ENCODE measurements at places on chromosomes 7 and 10.

- DNase-seq, result no peak
These were observed 72.2 kb downstream of the TBXAS1 start for GRCh38 chr7:139901056-139901795.

DNA sequence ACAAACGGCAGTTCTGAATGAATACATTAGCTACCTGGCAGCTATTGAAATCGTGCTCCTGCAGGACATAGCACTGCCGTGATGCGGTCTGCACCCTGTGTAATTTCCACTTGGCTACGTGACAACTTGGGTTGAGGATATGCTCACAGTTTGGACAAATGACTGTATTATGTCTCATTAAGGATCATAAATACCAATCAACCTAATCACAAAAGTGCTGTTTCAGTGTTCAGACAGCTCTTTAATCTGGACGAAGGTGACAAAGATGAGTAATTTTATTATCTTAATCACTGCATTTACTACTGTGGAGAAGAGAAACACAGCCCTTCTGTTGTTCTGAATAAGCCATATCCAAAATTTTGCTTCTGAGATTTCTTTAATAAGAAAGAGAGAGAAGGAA lies 210.8 kb upstream of the PFKP start:
- DNase-seq, result no peak

- DNase-seq, result no peak
These were observed 115.7 kb downstream of the MAD1L1 start for GRCh38 chr7:2116989-2117591.

- DNase-seq, result no peak
These were observed 15.5 kb downstream of the CFTR start for GRCh38 chr7:117495308-117495707.

DNA sequence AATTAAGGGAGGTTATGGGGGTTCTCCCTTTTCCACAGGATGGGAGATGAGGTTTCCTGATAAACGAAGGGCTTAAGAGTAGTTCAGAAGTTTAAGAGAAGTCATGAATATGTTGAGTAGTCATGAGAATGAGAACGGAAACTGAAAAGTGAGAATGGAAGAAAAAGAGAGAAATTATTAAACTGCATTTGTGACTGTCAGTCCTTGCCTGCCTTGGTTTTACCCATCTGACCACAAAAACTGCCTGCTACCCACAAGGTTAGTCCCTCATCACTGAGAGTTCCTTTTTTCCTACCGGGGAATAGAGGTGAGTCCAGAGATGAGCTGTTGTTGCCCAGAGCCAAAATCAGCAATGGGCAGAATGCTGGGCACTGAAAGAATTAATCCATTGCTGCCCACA lies 174.1 kb upstream of the BET1 start:
- no peak for DNase-seq

DNA sequence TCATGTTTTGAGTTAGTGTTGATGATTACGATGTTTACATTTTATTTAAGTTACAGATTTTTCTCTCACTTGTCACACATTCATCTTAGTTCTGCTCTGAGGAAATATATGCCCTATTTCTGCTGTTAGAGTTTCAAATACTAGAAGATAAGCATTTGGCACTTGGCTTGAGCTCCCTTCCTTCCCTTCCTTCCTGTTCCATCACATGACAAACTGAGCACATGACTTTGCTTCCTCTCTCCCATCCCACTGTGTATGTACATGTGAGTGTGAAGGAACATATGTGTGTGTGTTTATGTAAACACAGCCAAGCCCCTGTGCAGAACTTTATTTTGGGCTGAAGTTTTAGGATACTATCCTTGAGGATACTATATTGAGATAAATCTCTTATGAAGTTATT lies 795.9 kb upstream of the IGFBP3 start:
- DNase-seq, result no peak

GRCh38 chr10:58451193-58451889 lies 61.3 kb upstream of the BICC1 start:
- DNase-seq, result no peak

GRCh38 chr7:115475761-115476385 lies 554.0 kb downstream of the MDFIC start:
- no peak for DNase-seq

GRCh38 chr10:86899670-86900276 lies 57.6 kb downstream of the MMRN2 start:
- DNase-seq, result peak; percentile 28

GRCh38 chr7:120272261-120272660 lies 714 bp upstream of the KCND2 start:
- no peak for DNase-seq

- no peak for DNase-seq
These were observed 53.5 kb upstream of the UNC5B start for GRCh38 chr10:71158902-71159301.

GRCh38 chr10:33804584-33804983 lies 470.1 kb upstream of the NRP1 start:
- DNase-seq, result no peak

- DNase-seq, result no peak
These were observed 369 bp upstream of the SCIN start for GRCh38 chr7:12570168-12570533.

DNA sequence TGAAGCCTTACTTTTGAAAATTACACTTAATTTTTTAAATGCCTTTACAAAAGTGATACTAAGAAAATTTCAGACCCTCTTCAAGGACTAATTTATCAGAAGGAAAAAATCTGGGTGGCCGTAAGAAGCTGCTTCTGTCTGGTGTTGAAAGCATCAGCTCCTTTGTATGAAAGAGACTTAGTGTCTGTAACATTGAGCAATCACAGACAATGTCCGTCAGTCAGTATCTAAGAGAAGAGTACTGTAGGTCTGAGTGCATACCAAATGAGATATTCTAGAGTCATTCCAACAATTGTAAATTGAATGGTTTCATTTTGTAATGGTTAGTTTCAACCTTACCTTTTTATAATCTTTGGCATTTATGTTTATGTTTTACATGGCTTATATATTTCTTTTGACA lies 11.1 kb upstream of the MDFIC start:
- no peak for DNase-seq

DNA sequence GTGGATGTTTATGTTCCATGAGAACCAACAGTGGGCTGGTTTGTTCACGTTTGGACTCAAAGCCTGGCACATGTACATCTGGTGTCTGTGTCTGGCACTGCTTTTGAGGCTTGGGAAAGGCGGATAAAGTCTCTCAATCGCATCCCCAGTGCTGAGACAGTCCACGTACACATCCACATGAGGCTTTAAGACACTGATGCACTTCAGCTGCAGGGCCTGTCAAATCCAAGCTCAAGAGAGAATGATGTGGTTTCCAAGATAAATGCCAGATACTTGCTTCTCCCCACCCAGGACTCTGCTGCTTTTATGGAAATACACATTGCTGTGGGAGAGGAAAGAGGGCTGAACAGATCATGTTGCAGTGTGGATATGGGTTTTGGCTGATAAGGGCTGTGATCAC lies 178.4 kb downstream of the ADARB2 start:
- DNase-seq, result no peak

GRCh38 chr7:151925446-151926335 lies 30.6 kb upstream of the GALNTL5 start:
- DNase-seq, result no peak

DNA sequence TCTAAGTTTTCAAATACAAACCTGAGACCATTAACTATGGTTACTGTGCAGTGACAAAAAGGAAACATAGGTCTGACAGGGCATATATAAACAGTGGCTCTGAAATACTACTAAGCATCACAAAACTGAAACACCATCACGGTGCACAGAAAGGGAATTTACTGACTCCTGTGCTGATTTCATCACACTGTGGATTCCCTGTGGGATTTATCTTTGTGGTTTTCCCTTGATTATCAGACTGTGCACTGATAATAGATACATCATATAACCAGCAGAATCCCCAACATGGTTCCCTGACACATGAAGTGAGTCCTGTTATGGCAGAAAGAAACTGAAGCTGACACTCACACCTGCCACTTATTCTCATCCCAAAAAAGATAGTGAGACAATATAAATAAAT lies 676.3 kb upstream of the KCND2 start:
- no peak for DNase-seq

All from stimulated activated naive CD4-positive, alpha-beta T cell (primary cell).